ENCODE measurements at places on chromosomes 12 and 14.

GRCh38 chr14:80078501-80078900, 132.8 kb downstream of the DIO2 start:
- no peak for DNase-seq

- no peak for DNase-seq
These were observed 44.9 kb downstream of the CYP46A1 start for GRCh38 chr14:99728981-99729451.

- no peak for DNase-seq
These were observed 390.6 kb downstream of the PRKD1 start for GRCh38 chr14:29536886-29537511.

GRCh38 chr12:121775501-121775900, 18.0 kb downstream of the RHOF start:
- no peak for DNase-seq

- DNase-seq: no peak
These were observed 44.7 kb downstream of the CCDC88C start for GRCh38 chr14:91372671-91373495.

DNA sequence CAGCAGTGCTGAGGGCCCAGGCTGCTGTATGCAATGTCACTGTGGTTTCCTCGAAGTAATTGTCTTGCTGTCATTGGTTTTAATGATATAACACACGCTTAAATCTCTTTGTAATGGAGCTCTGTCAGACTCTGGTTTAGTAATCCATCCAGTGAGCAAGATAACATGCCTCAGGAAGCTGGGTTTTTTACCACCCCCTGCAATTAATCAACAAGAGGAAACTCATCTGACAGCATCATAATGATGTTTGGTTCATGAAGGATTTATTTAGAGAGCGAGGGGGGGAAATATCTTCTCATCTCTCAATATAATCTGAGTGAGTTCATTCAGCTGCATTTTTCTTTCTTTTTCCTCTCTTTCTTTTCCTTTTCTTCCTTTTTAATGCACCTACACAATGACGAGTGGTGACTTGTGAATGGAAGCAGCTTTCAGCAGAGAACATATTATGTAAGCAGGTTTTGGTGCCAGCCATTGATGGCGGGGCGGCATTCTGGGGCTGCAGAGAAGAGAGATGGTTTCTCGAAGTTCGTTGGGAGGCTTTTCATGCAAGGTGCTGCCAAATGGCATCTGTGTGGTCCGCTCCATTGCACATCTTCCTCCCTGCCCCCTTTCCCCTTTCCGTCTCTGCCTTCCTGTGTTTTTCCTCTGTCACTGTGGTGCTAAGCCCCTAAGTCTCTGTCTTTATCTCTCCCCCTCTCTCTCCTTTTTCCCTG, 6.7 kb downstream of the RPH3A start:
- no peak for DNase-seq

DNA sequence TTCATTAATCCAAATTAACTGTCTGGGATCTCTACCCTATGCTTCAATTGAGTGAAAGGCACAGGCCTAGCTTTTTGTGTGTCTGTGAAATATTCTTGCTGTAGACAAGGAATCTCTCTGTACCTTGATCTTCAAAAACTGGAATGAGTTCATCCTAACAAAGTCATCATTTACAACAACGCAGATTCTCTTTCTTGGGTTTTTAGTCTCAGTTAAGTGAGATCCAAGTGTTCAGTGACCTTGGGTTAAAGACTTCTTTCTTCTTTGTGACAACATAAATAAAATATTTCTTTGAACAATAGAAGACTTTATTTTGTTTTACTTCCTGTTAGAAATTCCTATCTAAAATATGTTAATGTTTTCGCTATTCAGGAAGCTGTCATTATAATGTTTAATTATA, 192.2 kb upstream of the LMNTD1 start:
- no peak for DNase-seq

DNA sequence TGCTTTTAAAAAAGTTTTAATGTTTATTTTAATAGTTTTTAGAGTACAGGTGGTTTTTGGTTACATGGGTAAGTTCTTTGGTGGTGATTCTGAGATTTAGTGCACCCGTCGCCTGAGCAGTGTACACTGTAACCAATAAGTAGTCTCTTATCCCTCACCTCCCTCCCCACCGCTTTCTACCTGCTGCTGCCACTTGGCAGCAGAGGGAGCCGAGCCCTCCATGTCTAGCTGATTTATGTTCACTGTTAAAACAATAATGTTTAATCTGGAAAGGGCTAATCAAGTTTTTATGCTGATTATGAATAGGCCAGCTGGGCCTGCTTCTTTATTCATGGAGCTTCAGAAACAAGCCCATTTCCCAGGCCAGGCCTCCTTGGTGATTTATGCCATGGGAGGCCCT, 73.1 kb downstream of the ADCK1 start:
- no peak for DNase-seq

DNA sequence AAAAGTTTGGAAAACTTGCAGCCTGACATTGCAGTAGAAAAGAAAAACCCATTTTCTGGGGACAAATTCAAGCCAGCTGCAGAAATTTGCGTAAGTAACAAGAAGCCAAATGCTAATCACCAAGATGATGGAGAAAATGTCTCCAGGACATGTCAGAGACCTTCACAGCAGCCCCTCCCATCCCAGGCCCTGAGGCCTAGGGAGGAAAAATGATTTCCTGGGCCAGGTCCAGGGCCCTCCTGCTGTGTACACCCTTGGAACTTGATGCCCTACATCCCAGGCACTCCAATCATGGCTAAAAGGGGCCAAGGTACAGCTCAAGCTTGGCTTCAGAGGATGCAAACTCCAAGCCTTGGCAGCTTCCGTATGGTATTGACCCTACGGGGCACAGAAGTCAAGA, 14.5 kb downstream of the IAPP start:
- no peak for DNase-seq

GRCh38 chr12:92784797-92785562, 82.2 kb downstream of the PLEKHG7 start:
- no peak for DNase-seq

- no peak for DNase-seq
These were observed 4.4 kb upstream of the FOS start for GRCh38 chr14:75274050-75274898.

GRCh38 chr14:77027538-77028383, 747 bp downstream of the IRF2BPL start:
- DNase-seq: peak; percentile 81

GRCh38 chr14:59630288-59630963, 53.8 kb upstream of the CCDC175 start:
- DNase-seq: peak; percentile 46

- no peak for DNase-seq
These were observed 21.8 kb downstream of the PLEKHA5 start for GRCh38 chr12:19151298-19151697.

- no peak for DNase-seq
These were observed 22.4 kb downstream of the ASPG start for GRCh38 chr14:104107611-104108569.

DNA sequence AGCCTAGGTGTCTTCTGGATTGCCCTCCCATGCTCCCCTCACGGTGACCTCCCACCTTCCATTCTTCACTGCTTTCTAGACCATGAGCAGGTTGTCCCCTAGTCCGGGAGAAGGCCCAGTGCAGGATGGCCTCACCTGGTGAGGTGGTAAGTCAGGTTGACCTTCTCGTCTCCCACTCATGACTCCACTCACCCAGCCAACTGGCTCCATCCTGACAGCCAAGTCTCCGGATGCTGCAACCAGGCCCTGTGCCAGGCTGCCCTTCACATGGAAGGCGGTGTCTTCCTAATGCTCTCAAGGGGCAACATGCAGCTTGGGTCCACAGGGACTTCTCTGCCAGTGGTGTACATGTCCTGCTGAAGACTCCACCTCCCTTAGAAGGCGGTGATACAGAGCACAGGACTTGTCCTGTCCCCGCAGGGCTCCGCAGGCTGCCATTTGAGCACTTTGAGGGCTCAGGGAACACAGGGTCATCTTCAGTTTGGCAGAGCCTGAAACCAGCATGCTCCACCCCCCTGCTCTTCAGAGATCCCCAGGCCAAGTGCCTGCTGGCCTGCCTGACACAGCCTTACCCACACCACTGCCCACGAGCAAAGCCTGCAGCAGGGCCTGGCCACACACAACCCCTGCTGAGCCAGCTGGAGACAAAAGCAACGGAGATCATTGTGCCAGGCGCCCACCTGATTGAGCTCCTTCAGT, 25.4 kb downstream of the BATF start:
- DNase-seq: no peak

DNA sequence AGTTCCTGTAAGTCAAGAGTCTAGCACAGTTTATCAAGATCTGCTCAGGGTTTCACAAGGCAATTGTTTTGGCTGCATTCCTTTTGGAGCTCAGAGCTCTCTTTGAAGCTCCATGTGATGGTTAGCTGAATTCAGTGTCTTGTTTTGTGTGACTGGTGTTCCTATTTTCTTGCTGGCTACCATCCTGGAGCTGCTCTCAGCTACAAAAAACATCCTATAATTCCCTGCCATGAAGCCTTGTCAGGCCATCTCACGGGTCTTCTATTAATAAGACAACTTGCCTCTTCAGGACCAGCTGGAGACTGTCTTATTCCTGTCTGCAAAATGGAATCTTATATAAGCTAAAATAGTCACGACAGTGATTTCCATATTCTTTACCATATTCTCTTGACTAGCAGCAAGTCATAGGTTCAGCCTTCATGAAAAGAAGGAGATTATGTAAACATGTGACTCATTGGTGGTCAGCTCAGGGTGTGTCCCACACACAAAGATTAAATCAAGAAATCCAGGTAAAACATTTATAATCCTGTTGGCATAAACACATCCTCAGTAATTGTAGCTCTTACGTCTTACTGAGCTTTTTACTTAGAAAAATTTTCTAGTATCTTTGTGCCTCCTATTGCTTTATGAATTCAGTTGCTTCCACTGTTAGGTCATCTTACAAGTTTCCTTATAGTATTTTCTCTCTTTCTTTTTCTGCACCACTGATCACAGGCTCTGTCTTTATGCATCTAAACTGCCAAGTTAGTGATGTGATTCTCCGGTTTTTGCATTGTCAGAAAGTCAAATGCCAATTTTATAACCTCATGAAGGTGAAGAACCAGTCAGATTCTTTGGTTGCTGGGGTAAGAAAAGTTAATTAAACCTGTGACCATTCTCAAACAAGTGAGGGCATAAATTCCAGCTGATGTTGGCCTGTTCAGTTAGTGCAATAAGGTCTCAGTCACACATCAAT, 378.5 kb upstream of the MGAT4C start:
- DNase-seq: no peak

DNA sequence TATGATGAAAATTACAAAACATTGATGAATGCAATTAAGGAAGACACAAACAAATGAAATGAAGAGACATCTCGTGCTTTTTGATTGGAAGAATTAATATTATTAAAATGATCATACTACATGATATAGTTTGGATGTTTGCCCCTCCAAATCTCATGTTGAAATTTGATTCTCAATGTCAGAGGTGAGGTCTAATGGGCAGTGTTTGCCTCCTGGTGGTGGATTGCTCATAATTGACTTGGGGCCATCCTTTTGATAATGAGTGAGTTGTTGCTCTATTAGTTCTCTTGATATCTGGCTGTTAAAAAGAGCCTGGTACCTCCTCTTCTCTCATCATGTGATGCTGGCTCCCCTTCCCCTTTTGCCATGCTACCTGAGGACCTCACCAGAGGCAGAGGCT, 56.7 kb downstream of the CD163L1 start:
- no peak for DNase-seq

- peak; percentile 32 for DNase-seq
These were observed 370.1 kb upstream of the DDHD1 start for GRCh38 chr14:53523226-53523625.

DNA sequence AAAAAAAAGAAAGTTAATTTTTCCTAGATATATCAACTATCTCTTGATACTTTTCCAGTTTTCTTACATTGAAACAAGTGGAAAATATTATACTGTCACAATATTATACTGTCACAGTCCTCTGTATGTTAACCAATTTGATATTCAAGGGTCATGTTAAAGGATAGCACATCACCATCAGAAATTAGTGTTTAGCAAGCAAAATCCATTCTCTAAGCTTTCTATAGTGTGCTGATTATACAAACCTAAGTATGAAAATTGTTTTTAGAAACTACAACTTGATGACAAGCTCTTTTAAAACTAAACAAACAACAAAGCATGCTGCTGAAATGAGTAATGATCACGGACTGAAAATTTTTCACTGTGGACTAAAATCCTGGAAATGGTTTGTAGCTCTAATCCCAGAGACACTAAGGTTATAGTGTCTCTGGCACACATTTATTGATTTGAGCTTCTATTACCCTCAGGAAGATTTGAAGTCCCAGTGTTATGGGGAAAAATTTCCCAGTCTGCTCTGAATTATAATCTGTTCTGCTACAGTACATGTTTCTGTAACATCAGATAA, 9.7 kb downstream of the SPTSSA start:
- DNase-seq: no peak

DNA sequence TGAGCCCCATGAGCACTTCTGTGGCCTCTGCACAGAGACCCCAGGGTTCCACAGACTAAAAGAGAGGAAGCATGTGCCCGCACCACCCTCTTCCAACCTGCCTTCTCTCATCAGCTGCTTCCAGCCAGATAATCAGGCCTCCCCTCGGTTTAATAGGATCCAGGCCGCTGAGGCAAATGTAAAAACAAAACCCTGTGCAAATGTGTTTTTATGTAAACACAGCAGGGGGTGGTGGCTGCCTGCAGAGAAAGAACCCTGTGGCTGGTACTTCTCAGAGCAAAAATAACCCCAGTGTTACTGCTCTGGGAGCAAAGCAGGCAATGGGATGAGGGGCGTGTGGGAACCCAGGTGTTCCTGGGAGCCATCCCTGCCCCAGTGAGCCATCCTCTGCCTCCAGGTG, 46.2 kb downstream of the WSCD2 start:
- DNase-seq: no peak

GRCh38 chr12:97461553-97461952, 1.1 kb upstream of the RMST start:
- DNase-seq: no peak

DNA sequence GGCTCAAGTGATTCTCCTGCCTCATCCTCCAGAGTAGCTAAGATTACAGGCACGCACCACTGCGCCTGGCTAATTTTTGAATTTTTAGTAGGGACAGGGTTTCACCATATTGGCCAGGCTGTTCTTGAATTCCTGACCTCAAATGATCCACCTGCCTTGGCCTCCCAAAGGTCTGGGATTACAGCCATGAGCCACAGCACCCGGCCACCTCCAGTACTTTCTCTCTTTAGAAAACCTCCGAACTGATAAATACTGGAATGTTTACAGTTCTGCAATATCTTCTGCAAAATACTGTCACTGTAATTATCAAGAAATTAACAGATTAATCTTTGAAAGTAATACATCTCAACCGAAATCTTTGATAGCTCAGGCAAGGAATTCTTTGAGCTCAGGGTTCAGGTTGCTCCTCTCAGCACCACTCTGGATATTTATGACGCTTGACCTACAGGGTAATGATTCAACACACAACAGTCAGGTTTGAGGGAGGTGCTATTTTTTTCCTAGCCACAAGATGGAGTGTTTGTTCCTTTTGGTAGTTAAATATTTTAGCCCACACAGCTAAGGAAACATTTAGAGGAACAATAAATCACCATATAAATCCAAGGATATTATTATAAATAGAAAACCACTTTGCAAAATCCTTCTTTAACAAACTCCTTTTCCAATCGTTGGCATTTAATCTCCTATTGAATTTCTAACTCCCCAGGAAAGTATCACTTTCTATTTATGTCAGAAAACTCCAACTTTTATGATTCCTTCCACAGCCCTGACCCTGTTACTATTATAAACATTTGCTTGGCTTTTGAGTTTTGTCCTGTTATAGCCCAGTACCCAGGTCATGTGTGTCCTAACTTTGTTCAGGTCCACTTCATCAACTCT, 48.6 kb upstream of the GTF2A1 start:
- DNase-seq: no peak

GRCh38 chr12:4958697-4959375, 49.1 kb downstream of the KCNA1 start:
- no peak for DNase-seq

- DNase-seq: no peak
These were observed 102.4 kb downstream of the RFLNA start for GRCh38 chr12:124397399-124397679.

Data from MG63 (cell line).